ENCODE measurements at places on chromosomes 3 and 15.

GRCh38 chr3:171615281-171615680 is 155.1 kb upstream of the TNIK start:
- DNase-seq, result no peak

DNA sequence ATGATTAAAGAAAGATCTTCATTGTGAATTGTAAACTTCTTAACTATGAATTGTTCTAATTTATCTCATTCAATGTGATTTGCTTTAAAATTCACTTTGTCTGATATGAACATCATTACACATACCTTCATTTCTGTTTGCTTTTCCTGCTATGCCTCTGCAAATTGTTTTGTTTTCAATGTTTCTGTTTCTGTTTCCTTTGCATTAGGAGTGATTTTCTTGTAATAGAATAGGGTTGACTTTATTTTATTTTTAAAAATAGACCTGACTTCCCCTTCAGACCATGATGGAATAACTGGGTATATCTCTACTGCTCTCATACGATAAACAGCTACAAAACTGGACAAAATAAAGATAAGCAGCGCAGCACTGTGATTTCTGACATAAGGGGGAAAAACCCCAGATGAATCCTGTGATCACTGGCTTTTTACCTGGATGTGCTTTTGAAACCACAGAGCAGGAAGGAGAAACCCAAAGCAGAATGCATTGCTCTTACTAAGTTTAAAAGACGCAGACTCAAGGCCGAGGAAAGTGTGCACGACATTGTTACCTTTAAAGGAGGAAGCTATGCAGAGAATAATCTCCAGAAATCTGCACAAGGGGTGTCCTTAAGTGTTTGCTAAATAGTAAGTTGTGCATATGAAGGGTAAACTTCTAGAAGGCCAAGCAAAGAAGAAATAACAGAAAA is 420.2 kb downstream of the TBC1D5 start:
- no peak for DNase-seq

GRCh38 chr3:183244219-183244618 is 8.8 kb upstream of the B3GNT5 start:
- no peak for DNase-seq

- DNase-seq, result no peak
Observed at GRCh38 chr15:29101491-29101890, 168.1 kb downstream of the NSMCE3 start.

- no peak for DNase-seq
Observed at GRCh38 chr3:21752749-21753347, 1.8 kb upstream of the ZNF385D start.

- no peak for DNase-seq
Observed at GRCh38 chr15:40155270-40155910, 5.5 kb upstream of the BUB1B start.
